ENCODE measurements at places on chromosomes 3 and 15.

DNA sequence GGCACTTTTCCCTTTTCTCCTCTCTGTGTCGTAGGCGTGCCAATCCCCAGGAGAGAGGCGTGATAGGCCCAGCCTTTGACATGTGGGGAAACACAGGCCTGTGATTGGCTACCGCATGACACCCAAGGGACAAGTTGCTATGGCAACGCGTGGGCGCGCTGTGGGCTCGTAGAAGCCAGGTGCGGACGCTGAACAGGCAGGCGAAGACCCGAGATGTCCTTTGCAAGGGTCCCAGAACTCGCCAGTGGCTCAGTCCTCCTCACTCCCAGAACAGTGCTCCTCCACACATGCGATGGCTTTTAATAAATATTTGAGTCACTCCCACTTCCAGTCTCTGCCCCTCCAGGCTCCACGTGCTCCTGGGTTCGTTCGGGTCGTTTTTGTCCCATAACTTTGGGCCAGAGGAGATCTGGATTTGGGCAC, 4.2 kb downstream of the SLC51B start:
- peak; percentile 66 for DNase-seq

DNA sequence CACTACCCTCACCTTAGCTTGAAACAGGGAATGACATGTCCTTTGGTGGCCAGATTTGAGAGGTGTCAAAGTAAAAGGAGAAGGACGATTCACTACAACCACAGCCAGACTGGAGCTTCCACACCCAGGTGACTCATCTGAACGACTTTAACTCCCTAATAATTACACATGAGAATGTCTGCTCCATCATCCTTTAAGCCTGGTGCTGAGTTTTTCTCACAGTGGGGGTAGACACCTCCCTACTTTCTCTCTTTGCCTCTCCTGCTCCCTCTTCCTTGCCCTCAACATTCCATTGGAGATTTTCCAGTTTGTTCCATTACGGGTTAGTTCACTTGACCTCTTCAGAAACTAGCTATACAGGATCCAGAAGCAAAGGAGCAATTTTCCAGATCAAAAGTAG, 154.3 kb upstream of the BHLHE40 start:
- DNase-seq: no peak

DNA sequence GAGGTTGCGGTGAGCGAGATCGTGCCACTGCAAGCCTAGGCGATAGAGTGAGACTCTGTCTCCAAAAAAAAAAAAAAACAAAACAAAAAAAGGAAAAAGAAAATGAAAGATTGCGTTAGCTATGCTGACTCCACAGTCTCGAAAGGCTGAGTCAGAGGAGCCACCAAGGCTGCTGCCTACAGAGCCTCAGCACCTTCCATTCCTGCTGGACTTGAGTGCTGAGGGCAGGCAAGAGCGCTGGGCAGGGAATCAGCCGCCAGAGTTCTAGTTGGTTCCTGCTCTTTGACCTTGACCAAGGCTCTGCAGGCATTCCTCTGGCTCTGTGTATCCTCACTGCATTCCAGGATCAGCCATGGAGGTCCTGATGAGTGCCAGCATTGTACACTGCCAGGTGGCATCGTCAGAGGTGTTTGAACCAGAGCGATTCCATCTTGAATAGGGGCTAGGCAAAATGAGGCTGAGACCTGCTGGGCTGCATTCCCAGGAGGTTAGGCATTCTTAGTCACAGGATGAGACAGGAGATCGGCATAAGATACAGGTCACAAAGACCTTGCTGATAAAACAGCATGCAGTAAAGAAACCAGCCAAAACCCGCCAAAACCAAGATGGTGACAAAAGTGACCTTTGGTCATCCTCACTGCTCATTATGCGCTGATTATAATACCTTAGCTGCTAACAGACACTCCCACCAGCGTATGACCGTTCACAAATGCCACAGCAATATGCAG, 5.9 kb downstream of the MESP2 start:
- no peak for DNase-seq

GRCh38 chr3:130389743-130390478, 44.4 kb downstream of the COL6A5 start:
- DNase-seq: no peak

- DNase-seq: no peak
Observed at GRCh38 chr15:78533331-78533730, 6.9 kb upstream of the PSMA4 start.

- no peak for DNase-seq
Observed at GRCh38 chr15:67771189-67771800, 54.0 kb upstream of the SKOR1 start.

GRCh38 chr3:52403271-52403841, 41.5 kb downstream of the SEMA3G start:
- DNase-seq: no peak

GRCh38 chr3:150384296-150385212, 23.5 kb upstream of the TSC22D2 start:
- DNase-seq: no peak

DNA sequence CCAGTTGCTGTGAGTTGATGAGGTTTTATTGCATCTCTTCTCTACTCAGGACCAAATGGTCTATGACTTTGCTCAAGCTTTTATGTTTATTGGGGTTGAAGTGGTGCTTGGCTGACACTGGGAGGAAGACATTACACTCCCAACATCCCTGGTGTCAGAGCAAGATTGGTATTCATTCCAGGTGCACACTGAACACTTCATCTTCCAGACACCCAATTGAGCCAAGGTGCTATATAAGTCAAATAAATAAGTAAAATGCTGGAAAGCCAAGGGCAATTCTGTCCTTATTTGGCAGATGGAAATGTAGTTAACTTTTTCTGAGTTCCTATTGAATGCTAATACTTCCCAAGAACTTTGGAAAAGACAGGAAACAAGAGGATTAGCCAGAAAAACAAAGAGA, 53.2 kb upstream of the CDV3 start:
- DNase-seq: no peak

DNA sequence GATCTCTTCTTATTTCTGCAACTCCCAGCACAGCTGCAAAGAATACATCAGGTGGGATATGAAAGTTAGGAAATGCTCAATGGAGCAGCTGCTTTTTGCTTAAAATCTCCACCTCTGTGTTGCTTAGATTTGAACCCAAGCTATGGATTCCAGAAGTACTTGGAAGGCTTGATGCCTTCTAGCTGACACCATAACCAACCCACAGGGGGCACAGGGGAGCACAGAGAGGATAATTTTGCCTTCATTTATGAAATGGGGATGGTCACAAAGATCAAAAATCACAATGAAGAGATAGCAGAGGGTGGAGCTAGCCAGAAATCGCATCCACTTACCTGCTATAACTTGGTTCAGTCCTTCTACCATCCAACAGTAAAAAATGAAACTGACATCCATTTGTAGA, 75.7 kb downstream of the DUT start:
- no peak for DNase-seq

- DNase-seq: no peak
Observed at GRCh38 chr15:78265752-78266224, 1.4 kb downstream of the DNAJA4 start.

- no peak for DNase-seq
Observed at GRCh38 chr15:98202256-98202655, 241.8 kb downstream of the ARRDC4 start.

Measured in stimulated activated CD4-positive, alpha-beta T cell treated with anti-CD3 and anti-CD28 coated beads, Interleukin-1b, Interleukin-23, amount 100 ng/mL, for 1 hour (primary cell).